ENCODE measurements at places on chromosomes 3 and 15.

DNA sequence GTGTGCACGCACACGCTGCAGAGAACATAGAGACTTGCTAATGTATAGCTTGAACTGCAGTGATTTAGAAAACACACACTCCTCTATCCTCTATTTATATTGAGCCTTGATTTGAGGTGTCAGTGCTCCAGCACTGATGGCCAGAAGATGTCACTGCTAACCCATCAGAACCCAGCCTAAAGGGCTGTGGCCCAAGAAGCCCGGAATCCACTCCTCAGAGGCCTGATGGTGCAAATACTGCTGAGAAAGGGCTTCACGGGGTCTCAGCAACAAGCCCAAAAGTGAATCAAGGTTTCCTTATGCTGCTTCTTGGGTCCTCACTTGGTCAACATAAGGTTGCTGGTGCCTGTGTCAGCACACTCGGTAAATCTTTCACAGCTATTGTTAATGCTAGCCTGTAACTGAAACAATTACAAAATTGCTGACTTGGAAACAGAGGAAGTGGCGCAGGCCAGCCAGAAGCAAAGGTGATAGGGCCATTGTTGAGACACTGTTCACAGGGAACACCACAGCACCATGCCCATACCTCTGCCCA lies 60.3 kb downstream of the HEG1 start:
- DNase-seq = no peak

GRCh38 chr3:172142051-172142863 lies 102.9 kb downstream of the FNDC3B start:
- DNase-seq = no peak

- no peak for DNase-seq
Observed at GRCh38 chr3:82743196-82743595, 981.8 kb upstream of the GBE1 start.

DNA sequence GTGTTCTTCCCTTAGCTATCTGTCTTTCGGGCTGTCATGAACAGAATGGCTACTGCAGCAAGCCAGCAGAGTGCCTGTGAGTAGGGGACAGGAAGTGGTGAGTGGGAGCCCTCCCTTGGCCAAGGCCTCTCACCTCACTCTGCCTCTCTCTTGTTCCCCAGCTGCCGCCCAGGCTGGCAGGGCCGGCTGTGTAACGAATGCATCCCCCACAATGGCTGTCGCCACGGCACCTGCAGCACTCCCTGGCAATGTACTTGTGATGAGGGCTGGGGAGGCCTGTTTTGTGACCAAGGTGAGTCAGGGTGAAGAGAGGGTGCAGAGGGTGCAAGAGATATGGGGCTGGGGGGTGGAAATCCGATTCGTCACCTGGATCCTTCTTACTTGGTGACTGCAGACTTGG lies 3.0 kb downstream of the DLL4 start:
- no peak for DNase-seq

DNA sequence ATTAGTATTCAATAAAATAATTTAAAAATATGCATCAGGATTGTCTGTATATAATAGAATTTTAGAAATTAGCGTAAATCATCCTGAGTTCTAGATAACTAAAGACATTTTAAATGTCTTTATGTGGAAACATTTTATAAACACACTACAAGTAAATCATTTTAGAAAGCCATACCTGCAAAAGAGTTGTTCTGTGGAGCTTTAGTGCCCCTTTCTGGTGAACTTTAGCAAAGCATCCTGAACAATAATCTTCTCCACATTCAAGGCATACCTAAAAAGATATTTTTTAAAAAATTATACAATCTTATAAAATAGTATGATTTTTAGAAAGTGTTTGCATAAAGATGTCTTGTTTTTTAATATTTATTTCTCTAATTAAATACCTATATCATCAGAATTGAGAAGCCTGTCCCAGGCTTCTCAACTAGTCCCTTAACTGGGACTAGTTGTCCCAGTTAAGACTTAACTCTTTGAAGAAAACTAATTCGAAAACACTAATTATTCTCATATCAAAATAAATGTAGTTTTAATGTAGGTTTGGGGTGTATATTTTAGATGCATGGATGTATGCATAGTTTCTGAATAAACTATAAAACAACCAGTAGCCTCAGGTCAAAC lies 29.7 kb downstream of the ZBBX start:
- no peak for DNase-seq

DNA sequence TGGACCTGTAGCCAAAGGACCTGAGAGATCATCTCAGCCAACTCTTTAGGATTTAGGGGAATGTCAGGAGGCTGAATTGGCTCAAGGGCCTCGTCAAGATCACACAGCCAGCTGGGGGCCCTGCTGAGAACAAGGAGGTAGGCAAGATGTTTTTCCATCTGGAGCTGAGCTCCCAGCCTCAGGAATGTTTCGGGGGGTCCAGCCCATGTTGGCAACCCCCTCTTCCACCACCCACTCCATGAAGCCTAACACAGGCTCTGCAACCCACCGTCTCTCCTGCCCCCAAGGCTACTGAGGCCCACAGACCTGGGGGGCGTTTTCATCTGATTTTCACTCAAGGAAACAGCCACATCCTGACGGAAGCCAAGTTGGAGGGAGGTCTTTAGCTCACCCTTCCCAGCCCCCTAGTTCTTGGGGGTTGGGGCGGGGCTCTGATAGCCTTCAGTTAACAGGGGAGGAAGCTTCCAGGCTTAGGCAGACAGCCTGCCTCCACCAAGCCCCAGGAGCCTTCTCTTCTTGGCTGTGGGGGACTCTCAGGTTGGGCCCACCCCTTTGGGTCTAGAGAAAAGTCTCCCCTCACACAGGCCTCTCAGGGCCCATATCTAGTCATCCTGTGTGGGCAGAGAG lies 48.8 kb downstream of the EPHB3 start:
- DNase-seq = no peak

DNA sequence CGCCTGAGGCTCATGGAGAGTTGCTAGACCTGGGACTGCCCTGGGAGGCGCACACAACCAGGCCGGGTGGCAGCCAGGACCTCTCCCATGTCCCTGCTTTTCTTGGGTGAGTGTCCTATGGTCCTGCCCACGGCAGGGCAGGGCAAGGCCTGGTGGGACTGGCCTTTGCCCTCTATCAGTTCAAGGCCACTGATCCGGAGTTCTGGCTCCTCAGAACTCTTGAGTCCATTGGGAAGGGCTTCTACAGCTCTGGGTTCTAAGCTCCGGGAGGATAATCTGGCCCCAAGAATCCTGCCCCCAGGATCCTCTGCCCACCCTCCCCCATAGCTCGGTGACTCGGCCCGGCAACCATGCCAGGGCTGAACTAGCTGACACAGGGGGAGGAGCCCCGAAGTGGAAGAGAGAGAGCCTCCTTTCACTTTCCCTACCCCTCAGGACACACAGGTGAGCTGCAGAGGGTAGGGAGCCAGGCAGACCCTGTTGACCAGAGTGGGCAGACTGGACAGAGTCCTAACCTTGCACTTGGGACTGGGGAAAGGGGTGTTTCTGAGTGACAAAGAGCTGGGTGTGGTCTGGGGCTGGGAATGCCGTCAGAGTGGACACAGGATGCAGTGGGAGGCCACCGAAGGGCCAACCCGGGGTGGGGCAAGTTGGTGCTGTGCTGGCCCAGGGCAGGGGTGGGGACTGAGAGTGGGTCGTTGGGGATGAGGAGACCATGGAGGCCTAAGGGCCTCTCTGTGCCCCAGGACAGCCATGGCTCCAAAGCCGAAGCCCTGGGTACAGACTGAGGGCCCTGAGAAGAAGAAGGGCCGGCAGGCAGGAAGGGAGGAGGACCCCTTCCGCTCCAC lies 664 bp downstream of the PARP3 start:
- DNase-seq = no peak

DNA sequence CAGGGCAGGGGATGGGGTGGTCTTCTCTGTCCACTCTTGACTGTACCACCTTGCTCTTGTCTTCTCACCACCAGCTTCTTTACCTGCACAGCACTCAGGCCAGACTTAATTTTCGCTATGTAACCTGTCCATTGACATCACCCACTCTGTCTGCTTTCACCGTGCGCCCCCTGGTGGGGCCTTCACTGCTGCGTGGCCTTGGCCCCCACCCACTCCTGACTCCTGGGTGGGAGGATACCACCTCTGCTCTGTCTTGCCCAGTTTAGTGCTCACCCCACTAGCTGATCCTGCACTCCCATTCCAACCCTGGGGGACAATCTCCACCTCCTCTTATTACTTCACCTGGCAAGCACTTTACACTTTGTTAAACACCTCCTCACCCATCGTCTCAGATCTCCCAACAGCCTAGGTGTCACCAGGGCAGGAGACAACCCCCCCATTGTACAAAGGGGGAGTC lies 17.7 kb downstream of the PTH1R start:
- peak; percentile 59 for DNase-seq

DNA sequence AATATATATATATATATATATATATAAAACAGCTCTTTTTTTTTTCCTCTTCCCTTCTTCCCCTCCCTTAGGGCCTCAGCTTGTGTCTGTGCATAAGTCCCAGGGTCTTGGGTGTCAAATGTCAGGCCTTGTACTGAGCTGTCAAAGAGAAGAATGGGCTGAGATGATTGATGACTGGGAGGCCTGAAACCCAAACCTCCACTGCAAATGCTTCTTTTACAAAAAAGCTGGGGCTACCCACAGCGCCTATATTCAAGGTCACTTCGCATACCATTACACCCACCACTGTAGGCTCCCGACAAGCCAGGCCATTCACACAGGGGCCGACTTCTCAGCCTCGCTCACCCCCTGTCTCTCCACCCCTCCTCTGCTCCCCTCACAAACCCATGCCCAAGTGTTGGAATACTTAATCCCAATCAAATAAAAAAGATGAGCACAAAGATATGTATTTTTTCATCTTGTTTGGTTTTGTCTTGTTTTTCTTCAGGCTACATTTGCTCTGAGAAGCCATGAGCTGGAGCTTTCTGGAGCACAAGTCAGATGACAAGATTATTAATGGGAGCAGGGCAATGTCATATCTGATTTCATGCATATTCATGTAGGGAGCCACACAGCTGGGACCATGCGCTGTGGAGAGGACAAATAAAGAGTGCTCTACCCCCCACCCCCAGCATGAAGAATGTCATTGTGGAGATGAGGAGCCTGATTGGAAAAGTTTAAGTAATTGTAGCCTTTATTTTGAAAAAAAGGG lies 614.4 kb upstream of the NR2F2 start:
- no peak for DNase-seq

GRCh38 chr3:112405845-112406244 lies 72.9 kb downstream of the CD200 start:
- DNase-seq = no peak

- no peak for DNase-seq
Observed at GRCh38 chr15:80073197-80073596, 13.7 kb downstream of the ZFAND6 start.

DNA sequence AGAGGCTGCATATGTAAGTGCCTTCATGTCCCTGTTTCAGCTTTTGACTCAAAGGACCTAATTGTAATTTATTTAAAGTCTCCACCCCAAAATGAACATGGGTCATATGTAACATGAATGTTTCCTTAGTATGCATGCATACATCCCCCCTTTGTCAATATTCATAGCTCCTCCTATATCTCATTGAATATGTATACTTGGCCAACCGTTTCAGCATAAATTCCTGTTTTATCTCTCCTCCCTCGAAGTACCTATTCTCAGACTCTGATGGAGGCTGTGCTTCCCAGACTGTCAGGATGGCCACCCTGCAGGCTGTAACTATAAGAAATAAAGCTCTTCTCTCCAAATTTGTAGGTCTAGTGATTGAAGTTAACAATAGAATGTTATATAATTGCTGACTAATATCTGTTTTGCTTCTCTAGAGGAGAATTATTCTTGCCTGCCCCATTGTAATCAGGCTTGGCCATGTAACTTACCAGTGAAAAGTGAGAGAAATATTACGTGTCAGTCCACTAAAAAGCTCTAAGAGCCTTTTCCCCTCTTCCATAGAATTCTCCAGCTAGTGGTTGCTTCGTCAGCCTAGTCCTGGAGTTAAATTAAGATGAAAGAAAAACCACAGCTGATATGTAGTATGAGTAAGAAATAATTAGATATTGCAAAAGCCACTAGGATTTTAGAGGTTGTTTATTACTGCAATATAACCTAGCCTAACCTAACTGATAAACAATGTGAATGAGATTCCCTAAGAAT lies 245.1 kb downstream of the ZNF385D start:
- DNase-seq = no peak

DNA sequence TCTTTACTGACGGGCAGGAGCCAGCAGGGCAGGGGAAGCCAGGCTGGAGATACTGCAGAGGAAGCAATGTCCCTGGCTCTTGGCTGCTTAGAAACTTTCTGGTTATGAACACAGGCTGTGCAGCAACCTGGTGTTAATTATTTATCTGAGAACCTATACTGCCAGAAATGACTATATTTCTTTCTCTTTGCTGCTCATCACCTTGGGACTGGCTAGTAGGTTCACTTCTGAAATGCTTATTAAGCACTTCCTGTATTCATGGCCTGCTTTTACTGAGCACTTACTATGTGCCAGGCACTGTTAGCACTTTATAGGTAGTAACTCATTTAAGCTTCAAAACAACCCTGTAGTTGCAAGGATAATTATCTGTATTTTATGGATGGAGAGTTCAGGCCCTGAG lies 57.6 kb downstream of the RAB11A start:
- DNase-seq = no peak

DNA sequence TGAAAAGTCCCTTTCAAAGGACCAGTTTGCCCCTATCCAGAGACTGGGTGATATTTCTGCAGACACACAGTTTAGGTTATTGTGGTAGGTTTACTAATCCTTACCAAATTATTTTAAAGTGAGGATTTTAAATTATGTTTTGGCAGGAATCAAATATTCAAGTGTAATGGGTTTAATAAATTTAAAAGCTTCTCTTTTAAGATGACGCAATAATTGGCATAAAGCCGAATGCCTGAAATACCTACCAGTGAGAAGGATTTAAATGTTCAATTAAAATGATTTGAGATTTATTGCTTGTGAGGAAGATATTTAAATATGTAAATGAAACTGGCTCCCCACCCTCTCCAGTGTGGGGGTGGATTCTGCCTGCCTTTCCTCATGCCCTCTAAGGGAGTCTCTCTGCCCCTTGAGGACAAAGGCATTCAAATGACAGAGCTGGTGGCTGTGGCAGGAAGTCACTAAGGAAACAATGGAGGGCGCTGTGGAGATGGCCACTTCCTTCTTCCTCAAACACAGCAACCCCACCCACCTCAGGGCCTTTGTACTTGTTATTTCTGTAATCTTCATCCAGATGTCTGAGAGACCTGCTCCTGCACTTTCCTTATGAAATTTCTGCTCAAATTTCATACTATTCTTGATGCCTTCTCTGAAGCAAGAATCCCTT lies 131.7 kb downstream of the TNIK start:
- DNase-seq = no peak

- DNase-seq = no peak
Observed at GRCh38 chr3:108406661-108407206, 103.7 kb downstream of the MYH15 start.

- no peak for DNase-seq
Observed at GRCh38 chr3:158453865-158454264, 117.1 kb upstream of the MLF1 start.

GRCh38 chr3:188021041-188021440 lies 132.9 kb upstream of the LPP start:
- DNase-seq = no peak
